BJ (cell line): ENCODE measurements at places on chromosomes 5 and 9. TPM values are rescaled to one million over a fixed set of nuclear protein-coding genes. Genes with fewer than 3 reads are reported as not detected.

Gene LCN9
- not detected in 2 replicates for polyA plus RNA-seq

GRCh38 chr5:38258319-38259061 lies at the start of gene EGFLAM:
Gene EGFLAM, plus strand, starts transcription at chr5:38258559. Its CDS starts 196 bp downstream, at chr5:38258755.
- no peak for DNase-seq

GRCh38 chr5:159886296-159886695 lies 30.0 kb upstream of the ADRA1B start:
- no peak for DNase-seq

DNA sequence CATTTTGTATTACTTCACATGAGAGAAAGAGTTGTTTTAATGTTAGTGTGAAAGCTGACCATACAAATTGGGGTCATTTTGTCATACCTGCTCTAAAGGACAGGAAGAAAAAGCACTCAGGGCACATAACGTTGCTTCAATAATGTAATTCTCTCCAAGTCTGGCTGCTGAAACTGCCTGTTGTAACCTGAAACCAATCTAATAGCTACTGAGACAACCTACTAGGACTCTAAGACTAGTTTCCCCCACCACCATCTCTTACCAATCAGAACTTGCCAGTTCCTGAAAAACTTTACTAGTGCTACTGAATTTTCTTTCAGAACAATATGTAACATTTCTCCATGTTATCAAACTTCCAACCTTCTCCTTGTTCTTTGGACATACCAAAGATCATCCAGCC lies 374.7 kb downstream of the PTPRD start:
- no peak for DNase-seq

DNA sequence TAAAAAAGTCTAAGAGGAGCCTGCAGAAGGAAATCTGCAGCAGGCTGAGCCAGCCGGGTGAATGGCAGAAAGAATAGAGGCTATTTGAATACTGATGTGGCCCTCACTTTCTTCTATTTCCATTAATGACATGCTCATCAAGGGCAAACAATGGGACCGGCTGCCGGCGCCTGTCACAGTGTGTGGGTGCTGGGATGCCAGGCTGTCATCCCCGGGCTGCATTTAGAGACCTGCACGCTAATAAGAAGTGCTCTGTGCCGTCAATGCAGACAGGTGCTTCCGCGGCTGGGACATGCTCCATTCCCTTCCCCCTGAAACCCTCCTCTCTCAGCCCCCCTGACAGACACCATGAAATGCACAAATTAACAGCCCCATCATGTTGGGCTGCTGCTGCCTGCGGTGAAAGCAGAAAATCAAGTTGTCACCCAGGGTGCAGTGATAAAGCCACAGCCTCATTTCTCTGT lies 217.7 kb upstream of the TBCA start:
- DNase-seq, result no peak

GRCh38 chr9:130846487-130847305 lies 11.6 kb downstream of the ABL1 start:
- DNase-seq, result no peak

Gene PTPRD
- polyA plus RNA-seq, result 0.39 and 0.48 TPM in 2 replicates

Gene SPACA9
- 3.4 and 5.1 TPM in 2 replicates for polyA plus RNA-seq

GRCh38 chr9:36116593-36116992 lies 19.9 kb upstream of the GLIPR2 start:
- DNase-seq, result no peak

Gene DBH
- polyA plus RNA-seq, result not detected in 2 replicates

- no peak for DNase-seq
These were observed 21.0 kb upstream of the PPARGC1B start for GRCh38 chr5:149708981-149709594.

DNA sequence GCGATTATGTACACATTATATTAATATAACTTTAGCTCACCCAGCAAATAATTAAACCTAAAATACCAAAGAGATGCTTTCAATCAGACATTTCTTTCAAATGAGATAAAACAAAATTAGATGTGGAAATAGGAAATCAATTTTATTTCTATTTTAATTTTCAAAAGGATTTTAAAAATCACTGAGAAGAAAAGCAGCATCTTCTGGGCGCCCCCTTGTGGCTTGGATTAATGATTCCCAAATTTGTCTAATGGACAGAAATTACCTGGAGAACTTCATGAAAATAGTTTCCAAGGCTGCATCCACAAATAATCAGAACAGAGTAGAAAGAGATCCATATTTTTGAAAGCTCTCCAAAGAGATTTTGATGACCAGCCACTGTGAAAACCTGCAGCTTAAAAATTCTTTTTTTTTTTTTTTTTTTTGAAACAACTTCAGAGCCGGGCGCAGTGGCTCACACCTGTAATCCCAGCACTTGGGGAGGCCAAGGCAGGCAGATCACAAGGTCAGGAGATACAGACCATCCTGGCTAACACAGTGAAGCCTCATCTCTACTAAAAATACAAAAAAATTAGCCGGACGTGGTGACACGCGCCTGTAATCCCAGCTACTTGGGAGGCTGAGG lies 50.9 kb upstream of the CEMIP2 start:
- no peak for DNase-seq

Gene CDX1
- 0.39 and 0.97 TPM in 2 replicates for polyA plus RNA-seq

GRCh38 chr5:75933489-75933888 lies 149.7 kb upstream of the SV2C start:
- no peak for DNase-seq

Gene SLC4A9
- polyA plus RNA-seq, result not detected in 2 replicates
